Urinary bladder (tissue), 4 donors: ENCODE measurements at places on chromosomes 1 and 21. TPM values are rescaled to one million over a fixed set of nuclear protein-coding genes. Genes with fewer than 3 reads are reported as not detected.

Gene PTPRU
- 11.7 TPM for total RNA-seq

Gene CELSR2
- total RNA-seq = 3.6 TPM

Gene DNAJC28
- 2.7 TPM for total RNA-seq

Gene C1orf116
- total RNA-seq = 6.2 TPM

Gene TGFB2
- total RNA-seq = 32.8 TPM

Gene BARHL2
- not detected for total RNA-seq

Gene E2F2
- 2.9 TPM for total RNA-seq

Gene MXRA8
- 62.7 TPM for total RNA-seq

Gene SELL
- total RNA-seq = 5.1 TPM

Gene ZNF697
- 19.8 TPM for total RNA-seq

Gene MRAP
- total RNA-seq = not detected

Gene ADCY10
- total RNA-seq = 0.37 TPM

Gene LCE2C
- not detected for total RNA-seq

Gene S100A5
- total RNA-seq = not detected

Gene LIPI
- not detected for total RNA-seq

Gene CCDC18
- total RNA-seq = 16.7 TPM

Gene FYB2
- total RNA-seq = 0.90 TPM

Gene TRNP1
- total RNA-seq = 7.1 TPM

Gene CCDC27
- not detected for total RNA-seq

Gene NT5C1A
- 2.1 TPM for total RNA-seq

Gene KRTAP11-1
- total RNA-seq = not detected

Gene CLCA4
- total RNA-seq = 38.1 TPM

Gene HTR6
- not detected for total RNA-seq

Gene TENT5C
- total RNA-seq = 15.4 TPM

Gene FAM78B
- 1.1 TPM for total RNA-seq

Gene NEGR1
- 92.3 TPM for total RNA-seq

Gene THEM5
- total RNA-seq = not detected

Gene IVL
- total RNA-seq = 2.7 TPM

Gene SFN
- total RNA-seq = 8.6 TPM
